Liver (tissue), 10 donors: ENCODE measurements at places on chromosomes 2 and 18. TPM values are rescaled to one million over a fixed set of nuclear protein-coding genes. Genes with fewer than 3 reads are reported as not detected.

The TRIM43 gene
- not detected for total RNA-seq

- DNase-seq: no peak
Measured at GRCh38 chr2:42844901-42845821, 52.8 kb upstream of the HAAO start.

- no peak for DNase-seq
Measured at GRCh38 chr2:10771786-10772185, 40.8 kb downstream of the PDIA6 start.

DNA sequence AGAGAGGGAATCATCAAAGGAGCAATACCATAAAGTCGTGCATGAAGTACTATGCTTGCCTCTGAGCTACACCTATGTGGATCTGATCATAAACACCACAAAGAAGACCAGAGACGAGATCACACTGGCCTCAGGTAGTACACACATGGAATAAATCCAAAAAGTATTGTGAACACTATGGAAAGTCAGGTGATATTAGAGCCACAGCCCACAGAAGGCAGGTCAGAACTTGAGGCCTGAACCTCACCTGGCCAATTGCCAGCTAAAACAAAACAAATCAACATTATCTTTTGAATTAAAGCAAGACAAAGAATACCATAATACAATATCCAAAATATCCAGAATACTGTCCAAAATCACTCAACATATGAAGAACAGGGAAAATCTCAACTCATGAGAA, 371.1 kb downstream of the NCKAP5 start:
- DNase-seq: no peak

- DNase-seq: no peak
Measured at GRCh38 chr2:202771336-202771735, 100.2 kb downstream of the ICA1L start.

- no peak for DNase-seq
Measured at GRCh38 chr2:26455670-26456439, 22.1 kb downstream of the OTOF start.

GRCh38 chr18:55401638-55402191, 186.3 kb downstream of the TCF4 start:
- no peak for DNase-seq

- no peak for DNase-seq
Measured at GRCh38 chr2:70939001-70939838, 3.5 kb downstream of the ATP6V1B1 start.

GRCh38 chr2:182144776-182145165, 159.1 kb downstream of the PPP1R1C start:
- DNase-seq: no peak

GRCh38 chr2:159605441-159606178, 10.7 kb downstream of the BAZ2B start:
- no peak for DNase-seq

- DNase-seq: no peak
Measured at GRCh38 chr2:105522645-105523044, 123.8 kb upstream of the FHL2 start.

DNA sequence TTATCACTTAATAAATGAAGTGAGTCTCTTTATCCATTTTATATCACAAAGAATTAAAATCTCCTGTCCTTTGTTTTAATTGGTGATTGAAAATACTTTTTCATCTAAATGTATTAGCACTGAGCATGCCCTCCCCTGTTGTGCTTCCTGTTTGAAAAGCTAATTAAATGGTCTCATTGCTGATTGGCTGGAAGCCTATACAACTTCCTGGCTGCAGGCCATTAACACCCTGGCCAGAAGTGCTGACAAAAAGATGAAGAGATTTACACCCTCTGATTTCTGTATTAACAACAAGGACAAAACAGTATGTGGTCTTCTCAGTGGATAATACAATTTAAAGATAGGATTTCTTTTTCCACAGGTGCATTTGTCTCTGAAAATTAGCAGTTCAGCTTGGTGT, 548.0 kb downstream of the DCC start:
- DNase-seq: no peak

DNA sequence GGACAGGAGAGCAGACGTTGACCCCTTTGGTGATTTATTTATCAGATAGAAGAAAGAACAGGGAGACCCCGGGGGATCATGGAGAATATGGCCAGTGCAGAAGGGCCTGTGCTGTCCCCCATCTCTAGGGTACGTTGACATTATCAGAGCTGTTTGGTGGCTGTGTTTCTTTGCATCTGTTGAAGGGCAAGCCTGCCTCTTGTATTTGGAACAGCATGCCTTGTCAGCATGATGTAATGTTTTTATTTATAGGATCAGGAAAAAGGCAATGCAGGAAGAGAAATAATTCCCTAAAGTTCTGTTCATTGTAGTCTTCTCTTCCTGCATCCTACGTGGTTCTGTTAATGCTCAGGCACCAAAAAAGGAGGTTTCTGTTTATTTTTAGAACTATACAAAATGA, 49.8 kb upstream of the CABYR start:
- DNase-seq: no peak

DNA sequence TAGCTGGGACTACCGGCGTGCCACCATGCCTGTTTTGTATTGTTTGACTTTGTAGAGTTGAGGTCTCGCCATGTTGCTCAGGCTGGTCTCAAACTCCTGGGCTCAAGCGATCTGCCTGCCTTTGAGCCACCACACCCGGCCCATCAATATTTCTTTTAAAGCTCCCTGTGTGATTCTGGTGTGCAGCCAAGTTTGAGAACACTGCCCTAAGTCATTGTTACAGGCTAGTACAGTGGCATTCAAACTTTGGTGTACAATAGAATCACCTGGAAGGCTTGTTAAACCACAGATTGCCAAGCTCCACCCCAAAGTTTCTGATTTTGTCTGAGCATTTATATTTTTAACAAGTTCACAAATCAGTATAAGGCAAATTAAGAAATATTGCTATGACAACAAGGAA, 99.9 kb downstream of the RBBP8 start:
- DNase-seq: no peak
